ENCODE measurements at places on chromosomes 4 and X. TPM values are rescaled to one million over a fixed set of nuclear protein-coding genes. Genes with fewer than 3 reads are reported as not detected.

The TBX22 gene
- not detected for total RNA-seq

The AWAT2 gene
- total RNA-seq: not detected

The CRLF2 gene
- total RNA-seq: not detected

The RASSF6 gene
- 2.3 TPM for total RNA-seq

The CYP4V2 gene
- 5.7 TPM for total RNA-seq

The MID1IP1 gene
- total RNA-seq: 66.5 TPM

The CTAG1A gene
- total RNA-seq: not detected

The MSX1 gene
- 0.03 TPM for total RNA-seq

The PCDH18 gene
- total RNA-seq: not detected

The MAGEA9B gene
- total RNA-seq: not detected

The IRS4 gene
- not detected for total RNA-seq

- no peak for DNase-seq
Observed at GRCh38 chrX:70062961-70063550, 799 bp downstream of the OTUD6A start.

GRCh38 chrX:130916636-130917422, 13.8 kb upstream of the ENOX2 start:
- DNase-seq: peak; percentile 59

- peak; percentile 59 for DNase-seq
Observed at GRCh38 chr4:145734576-145735346, 54.8 kb downstream of the C4orf51 start.

DNA sequence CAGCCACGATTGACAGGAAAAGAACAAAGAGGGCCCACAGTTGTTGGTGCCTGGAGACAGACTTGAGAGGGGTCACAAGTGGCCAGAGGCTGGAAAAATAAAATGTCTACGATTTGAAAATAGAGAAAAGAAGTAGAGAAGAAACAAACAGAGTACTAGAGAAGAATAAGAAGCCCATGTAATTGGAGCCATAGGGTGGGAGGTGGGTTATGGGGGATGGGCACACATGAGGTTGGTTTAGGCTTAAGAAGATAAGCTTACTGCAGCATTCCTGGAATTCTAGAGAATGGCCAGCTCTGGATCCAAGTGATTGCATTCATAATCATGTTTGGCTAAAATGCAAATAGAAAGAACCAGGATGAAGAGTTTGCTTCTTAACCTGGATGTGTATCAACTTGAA, 210.7 kb downstream of the MAML3 start:
- no peak for DNase-seq

GRCh38 chr4:56821381-56822243, at the start of gene SPINK2:
Gene SPINK2, minus strand, starts transcription at chr4:56821701. Its CDS starts 39 bp downstream, at chr4:56821662.
- peak; percentile 30 for DNase-seq

DNA sequence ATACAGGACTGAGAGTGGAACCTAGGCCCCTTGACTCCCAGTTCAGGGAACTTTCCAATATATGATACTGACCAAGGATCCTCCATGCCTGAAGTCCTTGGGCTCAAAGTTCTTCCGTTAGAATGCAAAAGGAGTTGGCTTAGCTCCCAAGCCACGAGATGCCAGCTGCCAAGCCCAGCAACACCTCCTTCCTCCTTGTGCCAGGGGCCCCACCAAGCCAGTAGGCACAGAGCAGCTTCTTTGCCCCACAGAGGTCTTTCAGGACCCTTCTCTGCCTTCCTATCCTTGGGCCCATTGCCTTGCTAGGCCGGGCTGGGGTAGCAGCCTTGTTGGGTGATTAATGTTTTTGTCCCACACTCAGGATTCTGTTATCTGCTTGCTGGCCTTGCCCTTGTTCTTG, 105.6 kb downstream of the EFNB1 start:
- no peak for DNase-seq

GRCh38 chrX:119991005-119991787, 47.6 kb upstream of the NKAP start:
- no peak for DNase-seq

DNA sequence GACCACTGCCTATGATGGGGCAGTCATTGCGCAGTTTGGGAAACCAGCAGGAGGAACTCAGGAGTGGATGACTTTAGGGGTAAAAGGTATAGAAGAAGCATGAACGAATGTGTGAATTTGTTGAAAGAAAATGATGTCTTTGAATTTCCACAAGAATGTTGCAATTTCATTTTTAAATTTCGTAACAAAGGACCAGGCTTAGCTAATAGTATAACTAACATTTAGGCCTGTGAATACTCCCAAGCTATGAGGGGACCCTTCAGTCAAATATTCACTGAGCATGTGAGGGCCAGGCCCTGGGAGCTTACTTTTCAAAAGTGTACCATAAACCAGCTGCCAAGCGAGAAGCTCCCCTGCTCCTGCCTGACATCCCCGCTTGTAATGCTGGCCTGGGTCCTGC, 5.3 kb downstream of the MPC1L start:
- no peak for DNase-seq

DNA sequence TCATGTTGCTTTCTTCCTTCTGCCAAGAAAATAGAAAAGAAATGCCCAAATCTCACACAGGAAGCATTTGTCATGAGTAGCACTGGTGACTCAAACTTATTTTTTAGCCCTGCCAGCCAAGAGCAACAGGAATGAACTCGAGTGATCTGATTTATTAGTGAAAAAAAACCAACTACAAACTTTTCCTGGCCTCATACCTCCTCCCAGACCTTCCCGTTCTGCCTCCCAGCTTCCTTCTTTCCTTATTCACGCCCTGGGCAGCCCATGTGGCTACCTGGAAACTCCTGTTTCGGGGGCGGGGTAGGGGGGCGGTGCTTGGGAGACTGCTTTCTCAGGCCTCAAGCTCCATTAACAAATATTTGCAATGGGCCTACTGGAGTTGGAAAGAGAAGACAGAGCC, 178.5 kb downstream of the NHS start:
- DNase-seq: peak; percentile 63

DNA sequence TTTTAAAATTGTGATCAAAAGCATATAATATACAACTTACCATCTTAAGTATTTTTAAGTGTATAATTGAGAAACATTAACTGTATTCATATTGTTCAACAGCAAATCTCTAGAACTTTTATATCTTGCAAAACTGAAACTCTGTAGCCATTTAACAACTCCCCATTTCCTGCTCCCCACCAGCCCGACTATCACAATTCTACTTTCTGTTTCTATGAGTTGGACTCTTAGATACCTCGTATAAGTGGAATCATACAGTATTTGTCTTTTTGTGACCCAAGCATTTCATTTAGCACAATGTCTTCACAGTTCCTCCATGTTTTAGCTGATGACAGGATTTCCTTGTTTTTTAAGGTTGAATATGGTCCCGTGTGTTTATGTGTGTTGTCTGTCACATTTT, 106.0 kb downstream of the LRBA start:
- DNase-seq: no peak

GRCh38 chr4:45640281-45640680, 483.6 kb downstream of the GABRG1 start:
- DNase-seq: no peak

GRCh38 chrX:88883200-88883599, 136.2 kb downstream of the CPXCR1 start:
- DNase-seq: no peak

DNA sequence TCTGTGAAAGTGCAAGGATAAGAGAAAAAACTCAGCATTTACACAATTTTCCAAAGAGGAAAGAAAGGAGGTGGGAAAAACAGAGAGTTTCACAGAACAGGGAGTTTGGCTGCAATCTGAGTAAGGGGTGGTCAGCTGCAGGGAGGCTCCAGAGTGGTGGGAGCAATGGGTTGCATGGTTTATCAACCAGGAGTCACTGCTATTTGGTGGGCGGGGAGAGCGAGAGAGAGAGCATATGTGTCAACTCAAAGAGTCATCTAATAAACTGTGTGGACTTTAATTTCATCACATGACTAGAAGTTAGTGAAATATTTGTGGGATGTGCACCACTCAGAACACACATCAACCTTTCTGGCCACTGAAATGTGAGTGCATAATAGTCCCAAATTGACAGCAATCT, 94.6 kb downstream of the FAM13A start:
- no peak for DNase-seq

- no peak for DNase-seq
Observed at GRCh38 chrX:48961585-48962091, 4.2 kb upstream of the OTUD5 start.

GRCh38 chrX:1589356-1590130, 1.9 kb upstream of the AKAP17A start:
- no peak for DNase-seq

DNA sequence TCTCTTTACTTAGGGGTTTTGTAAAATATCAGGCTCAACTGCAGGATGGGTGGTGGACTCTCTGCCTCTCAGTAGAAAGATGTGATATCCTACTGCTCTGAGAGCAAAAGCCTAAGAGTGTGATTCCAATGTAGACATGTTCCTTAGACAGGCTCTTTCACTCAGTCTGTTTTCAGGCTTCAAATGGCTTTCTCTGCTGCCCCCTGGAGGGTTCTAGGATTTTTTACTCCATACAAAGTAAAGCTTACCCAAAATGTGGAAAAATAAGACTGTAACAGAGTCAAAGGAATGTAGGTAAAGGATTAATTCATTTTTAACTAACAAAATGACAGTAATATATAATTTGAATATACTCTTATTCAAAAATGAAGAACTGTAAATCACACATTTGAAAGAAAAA, 32.1 kb downstream of the ZGRF1 start:
- DNase-seq: peak; percentile 72

GRCh38 chr4:55431710-55432336, 36.1 kb downstream of the TMEM165 start:
- DNase-seq: no peak

- DNase-seq: no peak
Observed at GRCh38 chrX:47247206-47247998, 14.6 kb downstream of the USP11 start.

DNA sequence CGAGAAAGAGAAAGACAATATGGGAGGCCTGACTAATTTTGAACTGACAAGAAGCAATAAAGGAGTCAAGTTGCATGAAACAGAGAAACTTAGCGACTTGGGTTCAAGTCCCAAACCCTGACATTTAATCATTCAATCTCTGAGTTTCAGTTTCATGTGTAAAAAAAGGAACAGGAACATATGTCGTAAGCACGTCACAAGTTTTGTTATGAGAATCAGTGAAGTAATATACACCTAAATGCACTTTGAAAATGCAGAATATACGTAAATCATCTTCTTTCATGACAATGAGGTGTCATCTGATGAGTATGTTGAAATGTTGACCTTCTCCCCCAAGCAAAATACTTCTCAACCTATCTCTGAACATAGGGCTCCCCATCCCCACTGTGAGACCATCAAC, 10.4 kb downstream of the ACOT9 start:
- no peak for DNase-seq

GRCh38 chr4:81213671-81214070, 1.4 kb downstream of the PRKG2 start:
- no peak for DNase-seq

GRCh38 chrX:146189371-146189770, 371.7 kb downstream of the SLITRK2 start:
- DNase-seq: no peak

GRCh38 chr4:29259556-29259955, 1460.6 kb upstream of the PCDH7 start:
- no peak for DNase-seq

- no peak for DNase-seq
Observed at GRCh38 chr4:154602404-154603020, 9.9 kb downstream of the FGG start.

DNA sequence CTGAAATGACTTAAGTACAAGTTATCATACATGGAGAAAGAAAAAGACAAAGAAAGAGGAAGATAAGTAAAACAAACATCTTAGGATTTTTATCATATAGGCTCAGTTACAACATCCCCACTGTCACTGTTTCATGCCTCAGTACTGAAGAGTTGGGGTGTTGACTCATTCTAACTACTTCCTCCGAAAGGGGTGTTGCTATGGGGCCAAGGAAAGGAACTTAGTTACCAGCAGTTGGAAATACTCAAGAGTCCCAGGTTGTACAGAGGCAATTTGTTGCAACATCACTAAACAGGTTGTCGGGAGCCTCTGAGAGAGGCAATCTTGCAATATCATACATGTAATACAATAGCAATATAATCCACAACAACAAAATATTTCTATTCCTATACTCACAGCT, 1264.7 kb downstream of the PCDH7 start:
- DNase-seq: no peak

GRCh38 chr4:153023692-153024394, 87.7 kb downstream of the FHDC1 start:
- DNase-seq: no peak

DNA sequence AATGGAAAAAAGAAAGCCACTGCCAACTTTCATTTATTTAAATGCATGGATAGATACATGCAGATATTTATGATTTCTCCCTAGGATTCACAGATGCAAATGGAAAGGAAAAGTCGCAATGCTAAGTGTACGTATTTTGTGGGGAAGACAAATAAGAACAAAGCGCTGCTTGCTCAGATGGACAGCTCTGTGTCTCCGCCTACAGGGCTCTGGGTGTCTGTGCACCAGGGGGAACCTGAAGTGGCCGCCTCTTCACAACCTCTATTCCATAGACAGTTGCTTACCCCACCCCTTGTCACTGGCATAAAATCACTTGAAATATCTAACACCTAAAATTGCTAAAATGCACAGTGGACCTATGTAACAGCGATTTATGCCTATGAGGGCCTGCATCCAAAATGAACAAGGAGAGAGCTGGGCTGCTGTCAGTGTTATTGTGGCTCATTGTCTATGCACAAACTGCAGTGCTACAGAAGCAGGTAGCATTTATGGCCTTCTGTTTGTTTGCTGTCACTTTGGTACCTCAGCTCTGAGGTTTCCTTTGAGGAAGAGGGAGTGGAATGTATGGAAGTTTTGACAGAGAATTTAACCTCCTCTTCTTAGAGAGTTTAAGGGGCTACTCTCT, 58.6 kb upstream of the PAGE1 start:
- DNase-seq: peak; percentile 66

DNA sequence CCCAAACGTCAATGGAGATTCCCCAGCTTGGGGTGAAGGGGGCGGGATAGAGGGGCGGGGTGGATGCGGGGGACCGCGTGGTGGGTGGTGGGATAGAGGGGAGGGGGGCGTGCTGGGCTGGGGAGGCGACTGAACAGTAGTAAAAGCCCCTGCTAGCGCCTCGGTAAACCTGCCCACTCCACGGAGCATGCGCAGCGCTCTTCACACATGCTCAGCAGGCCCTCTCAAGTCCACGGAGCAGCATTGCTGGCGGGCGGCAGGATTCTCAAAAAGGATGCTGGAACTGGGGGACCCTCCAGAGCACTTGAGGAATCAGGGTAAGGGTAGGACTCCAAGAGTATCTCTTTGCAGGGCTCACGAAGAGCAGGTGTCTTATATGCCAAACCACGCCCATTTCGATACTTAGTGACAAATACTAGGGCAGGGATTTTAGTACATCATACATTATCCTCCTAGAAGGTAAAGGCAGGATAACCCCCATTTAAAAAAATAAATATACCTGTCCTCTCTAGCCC, 378 bp upstream of the RPS6KA6 start:
- peak; percentile 29 for DNase-seq

GRCh38 chr4:122665161-122665929, 44.5 kb upstream of the IL21 start:
- DNase-seq: no peak

Data from HT-29 (cell line).